ENCODE measurements at places on chromosomes 16 and 17.
A peak's percentile ranks its signal among the peaks of the same experiment; 100 is the strongest.

DNA sequence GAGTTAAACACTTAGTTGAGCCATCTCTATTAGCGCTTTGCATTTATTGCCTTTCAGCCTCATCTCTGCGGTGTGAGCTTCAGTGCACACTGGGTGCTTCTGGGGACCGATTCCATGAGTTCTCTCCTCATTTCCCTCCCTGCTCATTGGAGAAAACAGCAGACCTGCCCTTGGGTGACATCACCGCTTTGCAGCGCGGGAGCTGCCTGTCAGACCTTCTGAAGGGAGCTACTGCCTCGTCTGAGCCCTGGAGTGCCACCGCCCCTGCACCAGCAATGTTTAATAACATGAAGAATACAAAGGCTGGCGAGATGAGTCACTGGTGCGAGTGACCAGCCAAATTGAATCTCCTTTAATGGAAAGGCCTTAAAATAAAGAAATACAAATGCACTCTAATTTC, 30.2 kb upstream of the CPPED1 start:
- no peak for DNase-seq

DNA sequence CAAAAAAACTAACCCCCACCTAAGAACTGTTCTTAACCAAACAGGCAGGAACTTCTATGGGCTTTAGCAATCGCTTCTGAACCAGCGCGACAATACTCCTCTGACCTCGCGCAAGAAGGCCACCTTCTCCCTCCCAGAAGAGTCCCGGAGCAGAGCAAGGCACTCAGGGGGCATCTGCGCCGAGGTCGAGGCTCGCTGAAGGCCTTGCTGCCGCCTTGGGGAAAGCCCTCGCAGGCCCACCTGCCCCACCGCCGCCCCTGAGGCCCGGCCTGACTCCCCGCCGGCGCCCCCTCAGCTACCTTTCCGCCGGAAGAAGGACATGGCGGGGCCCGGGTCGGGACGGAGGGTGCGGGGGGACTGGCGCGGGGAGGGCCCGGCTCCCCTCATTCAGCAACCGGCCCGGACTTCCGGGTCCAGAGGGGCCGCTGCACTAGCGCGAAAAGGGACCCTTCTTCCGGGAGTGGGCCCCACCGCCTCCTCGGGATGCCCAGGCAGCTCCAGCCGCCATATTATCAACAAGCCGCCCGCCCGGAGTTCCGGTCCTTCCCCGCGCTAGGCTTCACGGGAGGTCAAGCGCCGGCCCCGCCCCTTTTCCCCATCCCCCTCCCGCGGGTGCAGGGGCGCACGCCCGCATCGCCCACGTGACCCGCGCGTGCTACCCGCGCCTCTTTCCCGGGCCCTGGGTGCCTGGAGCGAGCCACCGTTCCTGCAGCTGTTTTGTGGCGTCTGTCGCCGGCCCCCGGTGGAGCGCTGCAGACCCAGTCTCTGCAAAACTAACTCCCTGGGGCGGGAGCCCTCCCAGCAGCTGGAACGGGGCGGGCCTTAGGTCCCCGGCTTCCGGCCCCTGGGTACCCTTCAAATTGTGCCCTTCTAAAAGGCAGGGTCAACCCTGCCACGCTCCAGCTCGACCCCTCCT, at the start of gene AKAP10:
Gene AKAP10 (minus strand): TSS at position 536 of the 916 bp plus-strand sequence. CDS start 149 bp downstream, at position 387.
- peak; percentile 73 for DNase-seq

DNA sequence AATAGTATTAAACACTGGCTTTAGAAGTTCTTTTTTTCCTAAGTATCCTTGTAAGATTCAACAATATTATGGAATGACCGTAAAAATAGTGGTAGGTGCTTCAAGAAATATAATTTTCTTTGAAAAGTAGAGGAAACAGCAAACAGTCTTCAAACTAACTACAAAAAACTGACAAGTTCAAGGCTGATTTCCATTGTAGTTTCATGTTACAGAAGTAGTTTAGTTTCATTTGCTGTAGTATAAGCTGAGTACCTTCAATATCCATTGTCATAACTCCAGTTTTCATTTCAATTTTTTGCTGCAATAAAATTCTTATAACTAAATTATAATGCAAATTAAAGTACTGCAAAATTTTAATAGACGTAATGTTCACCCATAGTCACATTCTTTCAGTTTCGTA, 19.3 kb downstream of the PHKB start:
- no peak for DNase-seq

GRCh38 chr17:2351269-2351668, 14.0 kb downstream of the SGSM2 start:
- no peak for DNase-seq

- no peak for DNase-seq
Measured at GRCh38 chr16:23194497-23195221, 12.1 kb downstream of the SCNN1G start.

GRCh38 chr17:77425791-77426641, 285.2 kb downstream of the SEC14L1 start:
- no peak for DNase-seq

DNA sequence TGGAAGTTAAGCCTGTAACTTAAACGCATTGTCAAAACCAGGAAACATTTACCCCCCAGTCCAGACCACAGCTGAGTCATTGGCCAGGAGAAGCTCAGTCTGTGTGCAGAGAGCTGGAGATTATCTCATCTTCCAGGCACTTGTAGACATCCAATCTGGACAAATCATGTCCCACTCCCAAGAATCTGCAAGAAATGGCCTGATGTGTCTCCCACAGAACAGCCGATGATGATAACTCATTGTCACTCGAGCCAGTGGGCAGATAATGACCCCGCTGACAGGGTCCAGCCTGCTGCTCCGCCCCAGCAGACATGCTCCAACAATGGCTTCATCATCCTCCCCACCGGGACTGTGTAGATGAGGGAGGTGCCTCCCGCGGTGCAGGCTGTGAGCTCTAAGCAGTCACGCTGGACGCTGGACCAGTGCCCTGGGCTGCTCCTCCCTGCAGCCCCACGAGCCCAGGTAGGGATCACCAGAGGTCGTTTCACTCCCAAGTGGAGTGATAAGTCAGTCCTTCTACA, 322.5 kb downstream of the C16orf95 start:
- DNase-seq, result no peak

DNA sequence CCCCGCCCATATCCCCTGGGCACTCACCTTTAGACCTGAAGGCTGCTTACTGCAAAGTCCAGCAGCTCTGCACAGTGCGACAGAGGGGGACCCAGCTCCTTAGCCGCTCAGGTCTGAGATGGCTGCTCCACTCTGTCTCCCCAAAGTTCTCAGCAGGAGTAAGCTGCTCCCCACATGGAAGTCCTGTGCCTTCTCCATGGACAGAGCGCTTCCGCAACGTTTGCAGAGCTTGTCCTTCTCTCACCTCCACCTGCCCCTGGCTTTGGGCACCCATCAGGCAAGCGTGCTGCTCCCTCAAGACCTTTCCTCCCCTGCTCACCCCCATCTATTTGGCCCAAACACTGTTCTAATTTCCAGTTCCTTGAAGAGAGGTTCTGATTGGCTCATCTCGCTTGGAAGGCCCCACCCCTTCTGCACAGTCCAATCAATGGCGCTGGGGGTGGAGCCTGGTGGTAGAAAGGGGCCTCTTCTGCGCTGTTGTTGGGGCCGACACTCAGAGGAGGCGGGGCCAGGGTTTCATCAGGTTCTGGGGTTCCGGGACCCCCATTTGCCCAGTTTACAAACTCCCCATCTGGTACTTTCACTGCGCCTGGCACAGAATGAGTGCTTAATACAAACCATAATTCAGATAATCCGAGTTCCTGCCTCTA, 137.2 kb downstream of the CYLD start:
- no peak for DNase-seq
